SW 1271 (cell line): ENCODE measurements at places on chromosomes 3 and 15.

DNA sequence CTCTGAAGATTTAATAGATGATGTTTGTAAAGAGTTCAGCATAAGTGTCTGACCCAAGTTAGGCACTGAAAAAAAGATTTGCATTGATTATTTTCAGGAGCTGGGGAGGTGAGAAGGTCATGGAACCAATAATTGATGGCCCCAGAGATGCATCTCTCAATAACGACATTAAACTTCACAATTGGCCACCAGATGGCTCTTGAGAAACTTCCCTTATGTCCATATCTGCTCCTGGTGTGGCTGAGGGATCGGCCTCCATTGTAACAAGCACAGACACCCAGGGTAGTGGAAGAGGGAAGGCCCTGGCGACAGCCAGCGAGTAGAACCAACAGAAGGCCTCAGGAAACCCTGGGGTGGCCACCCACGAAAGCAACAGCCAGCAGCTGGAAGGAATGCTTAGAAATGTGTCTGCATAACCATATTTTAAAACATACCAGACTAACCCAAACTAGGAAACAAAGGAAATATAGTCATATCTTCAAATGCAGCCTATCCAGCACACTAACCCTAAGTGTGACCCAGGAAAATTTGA lies 536.7 kb downstream of the SOX2 start:
- DNase-seq = peak; percentile 11

GRCh38 chr3:33023176-33024136 lies 72.0 kb downstream of the CCR4 start:
- no peak for DNase-seq

DNA sequence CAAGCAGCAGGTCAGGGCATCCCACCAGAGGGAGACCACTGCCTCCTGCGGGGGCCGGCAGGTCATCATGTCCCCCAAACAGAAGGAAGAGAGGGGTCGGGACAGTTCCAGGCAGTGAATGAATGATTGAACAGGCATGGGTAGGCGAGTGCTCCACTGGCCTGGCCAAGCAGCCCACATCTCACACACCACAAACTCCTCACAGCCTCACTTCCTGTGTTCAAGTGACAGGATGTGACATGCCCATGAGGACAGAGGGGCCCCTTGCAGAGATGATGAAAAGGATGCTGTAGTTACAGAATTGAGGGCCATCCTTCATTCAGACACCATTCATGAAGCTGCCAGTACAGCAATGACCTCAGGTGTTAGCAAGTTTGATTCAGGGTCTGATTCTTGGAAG lies 3.7 kb downstream of the IQSEC1 start:
- no peak for DNase-seq

GRCh38 chr3:194470615-194471014 lies 16.2 kb downstream of the ATP13A3 start:
- DNase-seq = no peak

DNA sequence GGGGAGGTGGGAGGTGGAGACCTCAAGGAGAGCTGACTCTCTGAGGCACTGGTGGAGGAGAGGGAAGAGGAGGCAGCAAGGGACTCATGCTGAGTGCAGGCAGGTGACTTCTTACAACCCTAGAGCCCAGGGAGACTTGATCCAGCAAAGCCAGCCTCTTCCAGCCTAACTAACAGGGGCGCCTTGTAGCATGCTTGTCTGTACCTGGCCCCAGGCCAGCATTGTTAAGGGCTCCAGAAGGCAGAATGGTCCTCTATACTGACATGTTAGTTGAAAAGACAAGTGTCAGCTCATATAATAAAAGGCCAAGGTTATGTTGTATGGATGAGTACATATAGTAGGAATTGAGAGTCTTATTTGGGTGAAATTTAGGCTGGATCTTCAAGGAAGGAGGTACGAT lies 65.4 kb downstream of the CHDH start:
- DNase-seq = no peak

DNA sequence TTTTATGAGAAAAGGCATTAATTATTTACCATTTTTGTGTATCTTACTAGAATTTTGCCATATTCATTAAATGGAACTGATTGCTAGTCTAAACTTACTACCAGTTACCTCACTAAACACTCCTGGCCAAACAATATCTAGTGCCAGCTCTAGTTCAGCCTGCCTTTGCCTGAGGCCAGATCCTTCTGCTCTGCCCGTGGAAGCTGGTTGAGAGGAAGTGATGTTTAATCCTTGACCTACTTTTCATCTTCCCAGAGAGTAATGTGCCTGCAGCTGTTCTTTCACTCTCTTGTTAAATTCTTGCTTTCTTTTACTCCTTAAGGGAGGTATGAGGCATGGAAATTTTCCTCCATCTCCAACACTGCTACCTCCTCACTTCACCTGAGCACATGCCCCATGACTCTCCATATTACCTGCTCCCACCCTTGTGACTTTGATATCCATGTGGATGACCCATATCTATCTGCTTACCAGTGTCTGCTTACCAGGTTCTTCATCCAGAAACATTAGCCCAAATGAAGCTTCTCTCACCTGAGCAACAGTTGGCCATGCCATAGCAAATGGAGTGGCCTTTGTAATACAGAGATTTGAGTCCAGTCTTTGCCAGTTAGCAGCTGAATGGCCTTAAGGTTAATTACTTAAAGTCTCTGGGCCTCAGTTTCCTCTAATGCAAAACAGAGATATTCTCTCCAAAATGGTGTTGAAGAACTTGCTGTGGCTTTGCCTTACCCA lies 53.4 kb downstream of the UBE2E1 start:
- no peak for DNase-seq

- no peak for DNase-seq
Observed at GRCh38 chr3:160804762-160805161, 48.7 kb downstream of the PPM1L start.

DNA sequence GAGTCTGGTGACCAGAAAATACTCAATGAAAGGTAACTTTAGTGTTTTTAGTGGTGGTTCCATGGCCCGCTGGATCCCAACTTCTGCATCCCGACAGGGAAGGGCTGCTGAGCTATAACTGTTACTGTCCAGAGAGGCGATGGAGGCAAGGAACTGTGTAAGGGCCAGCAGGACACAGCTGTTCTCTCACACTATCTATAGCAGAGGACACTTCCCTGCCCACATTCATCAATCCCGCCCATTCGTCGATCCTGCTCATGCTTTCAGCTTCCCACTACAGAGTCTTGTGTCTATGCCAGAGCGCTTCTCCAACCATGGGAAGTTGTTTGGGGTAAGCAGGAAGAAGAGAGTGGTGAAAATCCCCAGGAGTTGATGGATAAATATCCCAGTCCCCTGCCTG lies 8.4 kb downstream of the COLQ start:
- no peak for DNase-seq

- DNase-seq = peak; percentile 41
Observed at GRCh38 chr3:30607032-30607833, 832 bp downstream of the TGFBR2 start.

GRCh38 chr15:69096196-69096595 lies 64.2 kb upstream of the GLCE start:
- DNase-seq = no peak

DNA sequence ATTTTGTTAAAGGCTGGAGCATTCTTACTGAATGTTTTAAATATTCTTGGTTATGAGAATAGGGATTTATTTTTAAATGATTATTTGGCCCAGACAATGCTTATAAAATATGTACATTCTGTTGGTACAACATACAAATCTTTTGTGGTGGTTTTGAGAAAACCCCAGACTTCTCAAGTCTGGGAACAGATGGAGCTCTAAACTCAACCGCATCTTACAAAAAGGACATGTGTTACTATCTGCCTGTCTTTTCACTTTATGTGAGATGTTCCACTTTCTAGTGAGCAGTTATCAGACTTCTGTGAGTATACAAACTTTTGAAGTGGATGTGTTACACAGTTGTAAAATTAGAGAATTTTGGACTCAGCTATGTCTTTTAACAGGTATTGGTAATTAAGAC lies 135.5 kb upstream of the RBMS3 start:
- no peak for DNase-seq

DNA sequence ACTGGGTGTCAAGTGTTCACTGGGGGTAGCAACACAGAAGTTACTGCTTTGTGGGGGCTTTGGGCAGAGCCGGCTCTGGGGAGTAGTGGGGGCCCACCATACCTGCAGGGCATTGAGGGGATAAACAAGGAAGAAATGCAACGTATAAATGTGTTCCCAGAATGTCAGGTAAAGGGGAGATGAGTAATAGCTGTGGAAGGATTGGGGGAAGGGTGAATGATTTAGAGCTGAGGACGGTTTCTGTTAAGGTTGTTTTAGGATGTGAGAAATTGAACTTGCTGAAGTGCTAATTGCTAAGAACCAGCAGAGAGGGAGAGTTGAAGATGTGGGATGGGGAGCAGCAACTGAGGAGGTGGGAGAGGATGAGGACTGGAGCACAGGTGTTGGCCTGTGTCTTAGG lies 10.7 kb downstream of the SCG5 start:
- no peak for DNase-seq

- DNase-seq = no peak
Observed at GRCh38 chr3:78970656-78971055, 797.1 kb downstream of the ROBO1 start.

- no peak for DNase-seq
Observed at GRCh38 chr3:42301446-42302175, 35.6 kb upstream of the CCK start.

DNA sequence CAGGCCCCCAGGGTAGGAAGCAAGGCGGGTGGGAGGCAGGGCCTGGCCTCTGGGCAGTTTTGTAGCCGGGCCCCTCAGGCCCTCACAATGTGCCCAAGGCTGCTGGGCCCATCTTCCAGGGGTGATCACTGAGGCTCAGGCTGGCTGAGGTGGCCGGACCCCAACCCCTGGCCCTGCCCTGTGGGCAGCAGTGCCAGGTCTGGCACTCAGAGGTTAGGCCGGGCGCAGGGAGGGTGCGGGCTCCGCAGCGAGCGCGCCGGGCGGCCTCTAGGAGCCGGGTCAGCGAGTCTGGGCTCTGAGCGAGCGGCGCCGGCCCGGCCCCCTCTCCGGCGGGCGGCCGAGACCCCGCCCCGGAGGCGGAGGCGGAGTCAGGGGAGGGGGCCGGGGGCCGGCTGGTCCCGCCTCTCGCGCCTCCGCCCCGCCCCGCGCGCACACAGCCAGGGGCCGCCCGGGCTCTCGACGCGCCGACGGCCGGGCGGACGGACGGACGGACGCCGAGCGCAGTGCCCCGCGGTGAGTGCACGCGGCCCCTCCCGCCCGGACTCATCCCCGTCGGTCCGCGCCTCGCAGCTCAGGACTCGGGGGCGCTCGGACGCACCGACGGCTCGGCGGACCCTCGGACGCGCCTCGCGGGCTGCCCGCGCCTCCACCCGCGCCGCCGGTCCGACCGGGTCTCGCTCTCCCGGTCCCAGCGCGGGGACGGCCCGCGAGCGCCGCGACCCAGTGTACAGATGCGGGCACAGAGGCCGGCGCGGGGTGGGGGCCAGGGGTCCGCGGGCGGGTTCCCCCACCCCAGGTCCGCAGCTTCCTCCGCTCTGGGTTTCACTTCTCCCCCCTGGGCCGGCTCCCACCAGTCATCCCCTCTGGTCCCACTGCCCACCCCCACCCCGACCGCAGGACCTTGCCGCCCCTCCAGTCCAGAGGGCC lies at the start of gene FBLN2:
Gene FBLN2 (plus strand): TSS at position 430 of the 927 bp plus-strand sequence. CDS start 21,231 bp downstream, outside the sequence.
- DNase-seq = peak; percentile 39

- DNase-seq = no peak
Observed at GRCh38 chr3:173135059-173135458, 6.0 kb downstream of the SPATA16 start.

- DNase-seq = no peak
Observed at GRCh38 chr3:175193815-175194518, 334.8 kb downstream of the NAALADL2 start.

DNA sequence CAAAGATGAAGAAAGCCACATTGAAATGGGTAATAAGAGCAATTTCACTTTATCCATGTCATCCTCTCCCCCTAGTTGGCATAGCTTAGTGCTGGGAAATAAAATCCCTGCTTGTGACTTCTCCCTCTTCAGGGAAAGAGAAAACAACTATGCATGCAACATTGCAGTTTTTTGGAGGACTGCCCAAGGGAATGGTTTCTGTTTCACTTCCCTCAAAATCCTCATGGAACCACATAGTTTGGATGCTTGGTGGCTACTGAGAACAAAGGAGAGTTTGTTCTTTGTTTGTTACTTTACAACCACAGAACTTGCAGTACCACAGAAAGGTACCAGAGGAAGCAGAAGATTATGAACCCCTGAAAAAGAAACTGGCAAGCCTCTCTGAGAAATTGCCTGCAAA lies 384.6 kb upstream of the RORA start:
- no peak for DNase-seq

- DNase-seq = no peak
Observed at GRCh38 chr15:38514601-38515000, 50.0 kb downstream of the RASGRP1 start.

- DNase-seq = no peak
Observed at GRCh38 chr15:68056097-68056865, 2.2 kb downstream of the PIAS1 start.

GRCh38 chr15:34239151-34239808 lies 14.5 kb downstream of the EMC4 start:
- peak; percentile 76 for DNase-seq

DNA sequence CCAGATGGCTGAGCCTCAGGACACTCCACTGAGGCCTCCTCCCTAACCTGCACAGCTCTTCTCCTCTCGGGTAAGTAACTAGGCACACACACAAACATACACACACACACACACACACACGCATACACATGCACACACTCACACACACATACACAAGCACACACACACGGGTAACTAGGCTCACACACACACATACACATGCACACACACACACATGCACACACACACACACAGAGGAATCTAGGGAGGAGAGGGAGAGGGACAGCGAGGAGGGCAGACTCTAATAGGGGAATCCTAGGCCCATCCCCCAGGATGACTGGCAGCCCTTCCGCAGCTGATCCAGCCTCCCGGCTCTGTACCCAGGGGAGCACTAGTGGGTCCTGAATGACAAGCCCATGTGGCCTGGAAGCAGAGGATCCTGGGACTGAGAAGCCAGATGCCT lies 177.4 kb upstream of the LINGO1 start:
- DNase-seq = no peak

GRCh38 chr3:121979734-121980449 lies 42.2 kb downstream of the ILDR1 start:
- DNase-seq = no peak

DNA sequence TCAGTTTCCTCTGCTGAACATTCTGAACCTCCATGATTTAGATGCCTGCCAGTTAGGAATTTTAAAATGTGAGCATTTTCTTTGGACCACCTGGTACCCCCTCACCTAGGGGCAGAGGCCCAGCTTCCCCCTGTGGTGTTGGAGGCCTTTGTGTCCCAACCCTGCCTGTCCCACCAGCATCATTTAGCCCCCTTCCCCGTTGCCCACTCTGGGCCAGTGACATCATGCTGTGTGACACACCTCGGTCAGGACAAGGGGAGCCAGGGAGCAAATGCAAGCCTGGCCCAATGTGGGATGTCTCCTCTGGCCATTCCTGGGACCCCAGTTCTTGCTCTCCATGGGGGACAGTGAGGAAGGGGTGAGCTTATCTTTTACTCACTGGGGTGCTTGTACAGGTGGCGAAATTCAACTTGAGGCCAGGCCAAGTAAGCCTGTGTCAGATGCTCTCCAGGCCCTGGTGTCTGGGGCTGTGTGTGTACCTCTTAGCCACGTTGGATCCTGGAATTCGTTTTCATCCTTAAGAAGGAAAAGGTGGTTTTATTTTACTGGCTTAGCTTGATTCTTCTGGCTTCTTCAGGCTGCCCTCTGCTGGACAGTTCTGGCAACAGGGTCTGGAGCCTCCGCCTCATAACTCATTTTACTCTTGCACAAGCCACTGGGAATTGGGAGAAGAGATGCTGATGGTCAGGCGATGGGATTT lies 49.7 kb upstream of the MYZAP start:
- DNase-seq = peak; percentile 68
